ENCODE measurements at places on chromosomes 12 and 14.

DNA sequence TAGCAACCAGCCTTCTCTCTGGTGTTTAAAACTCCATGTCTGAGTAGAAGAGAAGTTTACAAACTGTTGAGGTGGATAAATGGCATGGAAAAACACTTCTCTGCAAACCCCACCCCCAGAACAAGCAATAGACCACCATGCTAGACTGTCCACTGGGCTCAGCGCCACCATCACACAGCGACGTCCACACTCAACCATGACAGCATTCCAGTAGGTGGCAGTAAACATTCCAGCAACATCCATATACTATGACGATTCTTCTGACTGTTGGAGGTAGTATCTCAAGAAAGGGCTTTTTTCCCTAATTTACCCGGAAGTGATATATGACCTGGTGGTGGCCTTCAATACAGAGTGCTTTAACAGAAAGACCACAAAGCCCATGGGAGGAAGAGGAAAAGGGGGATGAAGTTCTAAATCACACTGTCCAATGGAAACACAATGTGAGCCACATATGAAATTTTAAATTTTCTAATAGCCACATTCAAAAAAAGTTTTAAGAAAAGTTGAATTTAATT lies 152.2 kb downstream of the SLC15A4 start:
- no peak for DNase-seq

- no peak for DNase-seq
Measured at GRCh38 chr12:130519-130918, 64.0 kb downstream of the IQSEC3 start.

GRCh38 chr12:68853396-68854077 lies 45.6 kb downstream of the MDM2 start:
- DNase-seq: no peak

DNA sequence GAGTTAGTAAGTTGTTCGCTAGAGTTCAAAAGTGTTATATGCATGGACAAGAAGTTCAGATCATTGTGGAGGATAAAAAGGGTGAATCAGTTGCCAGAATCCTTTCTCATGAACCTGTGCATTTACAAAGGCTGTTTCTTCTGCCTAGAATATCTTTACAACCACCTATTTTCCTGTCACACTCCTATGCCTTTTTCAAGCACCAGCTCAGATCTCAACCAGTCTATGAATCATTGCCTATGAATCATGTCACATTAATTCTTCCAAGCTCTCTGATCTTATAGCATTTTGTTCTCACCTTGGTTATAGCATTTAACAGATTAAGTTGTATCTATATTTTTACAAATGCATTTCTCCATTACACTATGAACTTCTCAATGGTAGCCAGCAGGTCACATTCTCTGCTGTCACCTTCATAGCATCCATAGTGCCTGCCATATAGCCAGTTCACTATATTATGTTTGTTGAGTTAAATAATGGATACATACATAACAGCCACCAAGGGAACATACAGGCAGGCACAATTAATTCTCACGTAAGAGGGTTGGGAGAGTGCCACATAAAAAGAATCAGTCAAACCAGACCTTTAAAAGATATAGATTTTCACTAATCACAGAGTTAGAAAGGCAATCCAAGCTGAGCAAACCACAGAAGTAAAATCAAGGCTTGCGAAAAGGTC lies 573.0 kb downstream of the FOXG1 start:
- no peak for DNase-seq

GRCh38 chr14:52266782-52267181 lies 716 bp upstream of the PTGDR start:
- DNase-seq: no peak

GRCh38 chr12:64042911-64043310 lies 179.2 kb downstream of the KICS2 start:
- DNase-seq: no peak

- DNase-seq: peak; percentile 17
Measured at GRCh38 chr12:12562016-12562483, 613 bp downstream of the DUSP16 start.

- DNase-seq: no peak
Measured at GRCh38 chr12:1925684-1926006, 7.2 kb upstream of the CACNA2D4 start.

DNA sequence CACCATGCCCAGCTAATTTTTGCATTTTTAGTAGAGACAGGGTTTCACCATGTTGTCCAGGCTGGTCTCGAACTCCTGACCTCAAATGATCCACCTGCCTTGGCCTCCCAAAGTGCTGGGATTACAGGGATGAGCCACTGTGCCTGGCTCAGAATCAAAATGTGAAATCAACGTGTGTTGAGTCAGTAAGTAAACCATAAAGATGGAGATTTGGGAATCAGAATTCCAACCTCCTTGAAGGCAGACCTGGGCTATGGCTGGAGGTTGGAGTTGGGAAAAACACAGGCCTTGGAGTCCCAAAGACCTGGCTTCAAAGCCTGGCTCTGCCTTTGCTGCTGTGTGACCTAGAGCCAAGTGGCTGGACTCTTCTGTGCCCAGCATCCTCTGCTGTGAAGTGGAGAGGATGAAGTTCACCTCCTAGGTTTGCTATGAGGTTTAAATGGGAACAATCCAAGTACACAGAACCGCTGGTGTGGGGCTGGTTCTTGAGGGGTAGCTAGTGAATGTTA lies 10.2 kb downstream of the ALDH2 start:
- no peak for DNase-seq

DNA sequence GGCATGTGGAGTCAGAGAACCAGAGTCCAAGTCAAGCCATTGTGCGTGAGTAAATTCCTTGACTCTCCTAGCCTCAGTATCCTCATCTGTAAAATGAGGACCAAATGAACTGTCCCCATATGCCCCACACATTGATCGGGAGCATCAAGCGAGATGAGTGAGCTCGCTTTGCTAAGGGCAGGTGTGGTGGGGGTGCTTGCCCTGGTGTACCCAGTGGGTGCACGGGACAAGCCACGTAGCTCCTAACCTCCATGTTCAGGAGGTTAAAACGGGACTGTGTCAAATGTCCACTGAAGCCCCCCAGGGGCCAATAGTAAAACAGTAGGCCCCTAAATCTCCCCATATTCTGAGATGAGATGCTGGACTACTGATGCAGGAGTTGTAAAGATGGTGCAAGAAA lies 60.9 kb downstream of the SERPINA3 start:
- DNase-seq: no peak

DNA sequence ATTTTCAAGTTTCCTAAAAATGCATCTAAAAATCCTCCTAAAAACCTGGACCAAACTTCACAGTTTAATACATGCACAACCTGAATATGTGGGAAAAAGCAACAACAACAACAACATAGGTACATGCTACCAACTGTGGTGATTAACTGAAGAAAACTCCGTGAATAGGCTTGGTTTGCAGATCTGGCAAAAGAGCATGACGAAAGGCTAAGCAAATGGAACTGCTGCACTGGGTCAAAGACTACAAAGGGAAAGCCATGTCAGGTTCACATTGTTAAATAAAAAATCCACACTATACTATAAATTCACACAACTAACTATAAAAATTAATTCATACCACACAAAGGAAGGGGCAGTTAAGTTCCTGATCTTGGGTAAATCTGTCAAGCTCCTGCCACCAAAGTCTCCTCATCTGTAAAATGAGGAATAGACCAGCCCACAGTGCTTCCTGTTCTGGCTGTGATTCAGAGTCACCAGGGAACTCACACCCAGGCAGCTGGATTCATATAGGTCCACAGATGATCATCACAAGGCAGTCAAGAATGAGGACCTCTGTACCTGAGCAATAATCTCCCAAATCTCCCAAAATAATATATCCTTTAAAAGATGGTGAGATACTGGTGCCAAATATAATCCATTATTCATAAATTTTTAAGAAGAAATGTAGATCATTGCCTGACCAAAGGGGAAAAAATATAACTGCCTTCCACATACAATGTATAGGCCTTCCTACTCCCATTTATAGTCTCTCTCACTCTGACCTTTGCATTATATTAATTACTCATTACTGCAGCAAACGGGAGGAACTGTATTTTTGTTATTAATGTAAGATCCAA lies 7.0 kb downstream of the CORO1C start:
- no peak for DNase-seq

- no peak for DNase-seq
Measured at GRCh38 chr14:68168460-68169109, 349.0 kb downstream of the RAD51B start.

DNA sequence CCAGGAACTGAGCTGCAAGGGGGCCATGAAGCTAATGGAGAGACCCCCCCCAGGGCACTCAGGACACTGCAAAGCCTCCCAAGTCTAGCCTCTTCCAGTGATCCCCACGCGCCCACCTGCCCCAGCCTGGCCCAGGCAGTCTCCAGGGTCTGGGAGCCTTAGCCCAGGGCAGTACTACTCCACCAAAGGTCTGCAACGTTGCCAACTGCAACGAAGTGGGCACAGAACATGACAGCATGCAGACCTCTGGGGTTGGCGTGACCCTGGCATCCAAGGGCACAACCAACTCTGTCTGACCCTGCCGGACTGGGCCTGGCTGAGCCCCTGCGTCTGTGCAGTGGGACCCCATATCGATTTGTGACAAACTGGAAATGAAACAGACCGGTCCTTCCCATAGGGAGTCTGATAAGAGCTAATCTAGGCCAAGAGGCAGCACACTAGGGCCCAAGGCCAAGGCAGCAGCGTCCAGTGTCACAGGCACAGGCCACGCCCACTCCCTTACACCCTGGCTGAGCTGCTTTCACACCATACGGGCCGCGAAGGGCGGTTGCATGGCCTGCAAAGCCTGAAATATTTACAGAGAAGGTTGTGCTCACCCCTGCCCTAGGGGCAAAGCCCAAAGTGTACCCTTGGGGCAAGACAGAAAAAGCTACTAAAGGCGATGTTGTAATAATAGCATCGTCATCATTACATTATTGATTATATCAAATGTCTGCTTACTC lies 76.7 kb downstream of the NCOR2 start:
- DNase-seq: no peak

- no peak for DNase-seq
Measured at GRCh38 chr14:32991691-32992090, 53.0 kb downstream of the NPAS3 start.

- DNase-seq: no peak
Measured at GRCh38 chr14:20803223-20803622, 579 bp upstream of the RNASE1 start.

DNA sequence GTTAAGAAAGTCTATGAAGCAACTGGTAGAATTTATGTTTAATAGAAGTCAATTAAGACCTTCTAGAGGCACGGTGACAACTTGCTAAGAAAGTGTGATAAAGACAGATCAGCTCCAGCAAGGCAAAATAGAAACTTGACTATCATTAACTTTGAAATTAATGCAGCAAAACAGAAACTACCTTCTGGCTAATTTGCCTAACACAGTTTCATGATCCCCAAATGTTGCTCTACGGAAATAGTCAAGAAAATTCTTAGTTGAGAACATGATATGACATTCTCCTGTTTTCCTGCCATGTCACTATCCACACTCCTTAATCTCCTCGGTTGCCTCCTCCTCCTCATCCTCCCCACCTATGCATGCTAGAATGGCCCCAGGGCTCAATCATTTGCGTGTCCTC lies 4.2 kb downstream of the DENND5B start:
- DNase-seq: no peak

DNA sequence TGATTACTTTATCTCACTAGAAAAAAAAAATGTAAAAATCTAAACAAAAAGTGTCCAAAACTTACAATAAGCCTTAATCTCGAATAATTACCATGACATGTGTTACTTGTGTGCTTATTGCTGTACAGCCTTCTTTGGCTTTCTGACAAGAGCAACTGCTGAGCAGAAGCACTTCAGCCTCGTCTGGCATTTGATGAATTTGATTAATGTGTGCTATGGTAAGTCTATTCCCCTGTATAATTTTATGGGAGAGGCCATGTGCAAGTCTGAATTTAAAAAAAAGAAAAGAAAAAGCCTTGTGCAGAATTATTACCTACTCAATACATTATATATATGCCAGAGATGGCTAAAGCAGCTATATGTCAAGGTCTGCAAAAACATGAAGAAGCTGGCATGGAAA lies 113.9 kb downstream of the AEBP2 start:
- no peak for DNase-seq

DNA sequence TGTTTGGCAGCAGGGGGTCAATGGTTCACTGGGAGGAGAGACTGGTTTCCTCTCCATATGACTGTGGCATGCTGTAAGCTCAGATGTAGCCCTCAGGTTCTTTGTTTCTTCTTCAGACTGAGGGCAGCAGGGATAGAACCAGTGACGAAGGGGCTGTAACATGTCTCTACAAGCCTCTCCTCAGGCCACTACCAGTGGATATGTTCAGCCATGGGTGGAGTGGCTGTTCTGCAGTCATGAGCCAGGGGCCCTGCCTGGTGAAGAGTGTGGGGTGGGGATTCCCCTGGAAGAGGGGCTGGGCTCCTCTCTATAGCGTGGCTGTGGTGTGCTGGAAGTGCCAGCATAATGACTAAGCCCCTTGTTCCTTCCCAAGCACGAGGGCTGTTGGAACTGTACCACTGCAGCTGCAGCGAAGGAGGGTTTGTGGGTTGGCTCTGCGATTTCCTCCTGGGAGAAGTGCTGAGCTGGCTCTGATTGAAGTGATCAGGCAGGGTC lies 55.8 kb downstream of the CMAS start:
- no peak for DNase-seq

- no peak for DNase-seq
Measured at GRCh38 chr12:75877763-75878621, 153.6 kb downstream of the PHLDA1 start.

- no peak for DNase-seq
Measured at GRCh38 chr14:30283822-30284446, 275.0 kb upstream of the G2E3 start.

GRCh38 chr12:124604264-124604680 lies 36.9 kb upstream of the NCOR2 start:
- DNase-seq: no peak

DNA sequence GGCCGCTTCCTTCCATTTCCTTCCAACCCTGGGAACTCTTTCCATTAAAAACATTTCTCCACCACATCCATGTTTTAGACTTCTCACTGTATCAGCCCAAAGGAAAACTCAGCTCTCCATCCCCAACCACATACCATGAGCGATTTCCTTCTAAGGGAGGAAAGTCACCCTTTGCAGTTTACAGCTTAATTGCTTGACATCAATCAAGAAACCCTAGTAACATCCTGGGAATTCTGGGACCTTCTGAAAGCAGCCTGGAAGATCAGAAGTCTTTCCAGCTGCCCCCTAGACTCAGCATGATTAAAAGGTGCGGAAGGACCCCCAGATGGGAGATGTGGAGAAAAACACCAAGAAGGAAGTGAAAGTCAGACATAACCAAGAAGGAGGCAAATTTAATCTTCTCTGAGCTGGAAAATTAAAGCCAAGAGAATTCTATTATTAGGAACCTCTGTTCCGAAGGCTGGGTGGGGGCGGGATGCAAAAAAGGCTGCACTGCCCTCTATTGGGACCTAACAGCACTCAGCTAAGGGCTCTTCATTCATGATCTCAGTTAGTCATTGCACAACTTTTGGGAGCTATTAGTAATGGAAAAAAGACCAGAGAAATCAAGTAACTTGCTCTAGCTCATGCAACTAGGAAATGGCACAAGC lies 73.3 kb upstream of the PLXNC1 start:
- no peak for DNase-seq

GRCh38 chr12:12290206-12290605 lies 23.4 kb upstream of the LRP6 start:
- DNase-seq: no peak
